NCI-H1105 treated with DMSO at 0.1 percent for 48 hours (cell line): ENCODE measurements at places on chromosomes 1 and 21.

GRCh38 chr1:211370669-211371068, 44.0 kb downstream of the TRAF5 start:
- no peak for DNase-seq

GRCh38 chr1:8698012-8698630, 119.3 kb downstream of the RERE start:
- DNase-seq: no peak

GRCh38 chr1:228336308-228337030, 70.2 kb downstream of the TRIM11 start:
- DNase-seq: no peak

- no peak for DNase-seq
Observed at GRCh38 chr1:246647513-246647912, 76.7 kb upstream of the SCCPDH start.

- no peak for DNase-seq
Observed at GRCh38 chr1:233224311-233224710, 71.2 kb downstream of the PCNX2 start.

DNA sequence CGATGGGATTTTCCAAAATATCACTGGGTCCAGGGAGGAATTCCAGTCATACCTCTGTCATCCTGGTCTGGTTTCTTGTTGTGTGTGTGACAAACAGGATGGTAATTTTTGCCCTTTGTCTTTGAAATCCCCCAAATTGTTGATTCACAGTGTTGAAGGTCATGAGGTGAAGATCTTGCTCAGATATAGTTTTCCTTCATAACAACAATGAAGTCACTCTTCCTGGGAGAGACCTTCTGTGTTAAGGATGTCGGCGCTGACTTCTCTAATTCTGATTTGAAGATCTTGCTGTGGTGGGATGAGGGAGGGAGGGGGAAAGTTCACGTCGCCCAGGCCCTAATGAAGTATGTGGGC, 32.2 kb upstream of the MPZL1 start:
- no peak for DNase-seq

DNA sequence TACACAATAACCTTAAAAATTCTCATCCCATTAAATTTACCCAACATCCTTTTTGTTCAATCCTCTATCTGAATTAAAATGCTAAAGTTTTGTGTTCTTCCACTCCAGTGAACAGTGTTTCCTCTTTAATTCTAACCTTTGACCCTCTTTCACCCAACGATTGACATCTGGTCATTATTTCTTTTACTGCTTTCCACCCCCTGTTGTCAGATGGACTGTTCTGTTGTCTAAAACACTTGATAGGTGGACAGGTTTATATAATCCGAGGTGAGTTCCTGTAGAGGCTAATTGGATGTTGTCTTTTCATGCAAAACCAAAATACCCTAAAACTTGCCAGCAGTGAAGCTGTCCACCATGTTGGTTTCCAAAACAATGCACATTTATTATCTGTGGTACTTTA, 73.4 kb upstream of the SERTAD4 start:
- no peak for DNase-seq
